ENCODE measurements at places on chromosomes 4 and X. TPM values are rescaled to one million over a fixed set of nuclear protein-coding genes. Genes with fewer than 3 reads are reported as not detected.

Gene TMSB15C
- total RNA-seq, result 1.2 TPM

Gene TMEM144
- total RNA-seq, result 13.1 TPM

Gene EREG
- 1.1 TPM for total RNA-seq

Gene DUSP21
- not detected for total RNA-seq

Gene CD40LG
- total RNA-seq, result 1.3 TPM

Gene REPS2
- 18.5 TPM for total RNA-seq

Gene TRIM61
- total RNA-seq, result 0.89 TPM

Gene POF1B
- total RNA-seq, result 2.5 TPM

Gene WFS1
- total RNA-seq, result 70.3 TPM

Gene RPGR
- 15.2 TPM for total RNA-seq

Gene VEGFC
- total RNA-seq, result 16.1 TPM

Gene RAB40AL
- 1.6 TPM for total RNA-seq
